Neuronal stem cell (in vitro differentiated cells): ENCODE measurements at places on chromosomes 7 and 10.

GRCh38 chr7:16235147-16236114 lies 185.9 kb downstream of the CRPPA start:
- no peak for DNase-seq

- no peak for DNase-seq
Observed at GRCh38 chr7:140714331-140715040, 18.0 kb downstream of the NDUFB2 start.

DNA sequence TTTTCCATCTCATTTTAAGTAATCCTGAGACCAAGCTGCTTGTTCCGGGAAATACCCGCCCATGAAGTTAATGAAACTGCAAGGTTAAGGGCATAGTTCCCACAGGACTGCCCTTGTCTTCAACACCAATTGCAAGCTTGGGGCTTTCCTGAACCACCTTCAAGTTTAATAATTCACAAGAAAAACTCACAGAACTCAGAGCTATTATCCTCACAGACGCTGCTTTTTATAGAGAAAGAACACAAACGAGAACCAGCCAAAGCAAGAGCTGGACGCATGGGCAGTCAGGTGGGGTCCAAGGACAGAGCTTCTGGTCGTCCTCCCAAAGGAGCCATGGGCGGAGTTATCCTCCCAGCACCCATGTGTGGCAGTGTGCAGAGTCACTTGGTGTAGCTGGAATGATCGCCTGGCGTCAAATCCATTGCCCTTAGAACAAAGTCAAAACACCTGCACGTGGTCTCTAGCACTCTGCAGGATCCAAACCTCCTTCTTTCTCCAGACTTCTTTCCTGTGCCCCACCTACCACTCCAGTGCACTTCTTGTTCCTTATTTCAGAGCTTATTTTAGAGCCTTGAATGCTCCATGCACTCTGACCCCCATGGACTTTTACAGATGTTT lies 56.7 kb downstream of the SNX10 start:
- no peak for DNase-seq

- DNase-seq = no peak
Observed at GRCh38 chr7:2388637-2388954, 14.8 kb upstream of the CHST12 start.

GRCh38 chr10:97096261-97097083 lies 89.3 kb downstream of the SLIT1 start:
- DNase-seq = no peak

DNA sequence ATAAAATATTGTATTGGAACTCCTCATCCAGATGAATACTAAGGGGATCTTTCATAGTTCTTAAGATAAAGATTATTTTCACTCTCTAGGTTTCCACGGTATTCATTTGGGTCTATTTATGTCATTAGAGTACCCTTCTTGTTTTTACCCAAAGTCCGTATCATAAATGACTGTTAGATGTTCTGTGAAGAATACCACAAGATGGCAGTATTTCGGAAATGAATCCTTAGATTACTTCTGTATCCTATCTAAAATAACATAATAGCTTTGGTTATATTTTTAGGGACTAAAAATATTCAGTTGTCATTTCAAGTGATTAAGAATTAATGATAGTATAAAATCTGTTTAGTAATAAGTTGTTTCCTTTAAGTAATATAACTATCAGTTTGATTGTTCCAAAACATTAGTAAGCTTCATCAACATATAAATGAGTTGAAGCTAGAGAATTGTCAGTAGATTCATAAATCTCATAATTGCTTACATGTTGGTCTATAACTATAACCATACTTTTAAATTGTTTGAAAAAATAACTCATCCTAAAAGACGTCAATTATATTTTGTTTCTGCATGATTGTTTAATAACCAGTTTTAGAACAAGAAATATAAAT lies 337.5 kb upstream of the KCND2 start:
- DNase-seq = peak; percentile 4

DNA sequence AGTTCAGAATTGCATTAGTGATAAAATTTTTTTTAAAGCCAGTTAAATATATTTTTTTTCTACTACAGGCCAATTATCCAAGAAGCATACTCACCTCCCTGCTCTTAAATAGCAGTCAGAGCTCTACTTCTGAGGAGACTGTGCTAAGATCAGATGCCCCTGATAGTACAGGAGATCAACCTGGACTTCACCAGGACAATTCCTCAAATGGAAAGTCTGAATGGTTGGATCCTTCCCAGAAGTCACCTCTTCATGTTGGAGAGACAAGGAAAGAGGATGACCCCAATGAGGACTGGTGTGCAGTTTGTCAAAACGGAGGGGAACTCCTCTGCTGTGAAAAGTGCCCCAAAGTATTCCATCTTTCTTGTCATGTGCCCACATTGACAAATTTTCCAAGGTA lies 119.1 kb downstream of the TRIM24 start:
- DNase-seq = no peak

DNA sequence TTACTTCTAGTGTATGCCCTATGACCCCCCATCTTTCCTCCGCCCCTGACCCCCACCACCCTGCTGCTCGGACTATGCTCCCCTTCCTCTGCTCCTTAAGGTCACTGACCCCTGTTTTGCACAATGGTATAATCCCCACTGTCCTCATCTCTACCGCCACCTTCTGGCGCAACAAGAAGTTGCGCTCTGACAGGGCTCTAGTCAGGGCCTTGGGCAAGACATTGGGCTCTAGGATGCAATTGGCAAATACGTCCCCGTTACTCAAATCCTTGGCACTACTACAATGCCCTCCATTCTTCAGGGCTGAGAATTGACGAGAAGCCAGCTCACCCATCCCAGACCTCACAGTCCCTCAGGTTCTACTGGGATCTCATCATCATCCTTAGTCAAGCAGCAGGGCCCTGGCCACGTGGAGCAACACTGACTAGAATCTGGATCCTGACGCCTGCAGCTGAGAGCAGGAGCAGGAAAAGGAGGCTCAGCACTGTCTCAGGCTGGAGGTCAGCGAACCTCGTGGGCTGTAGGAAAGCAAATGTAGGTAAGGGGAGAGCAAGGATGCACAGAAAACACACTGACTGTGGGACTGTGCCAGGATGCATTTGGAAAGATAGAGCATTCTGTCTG lies 10.6 kb downstream of the LRIT2 start:
- no peak for DNase-seq

DNA sequence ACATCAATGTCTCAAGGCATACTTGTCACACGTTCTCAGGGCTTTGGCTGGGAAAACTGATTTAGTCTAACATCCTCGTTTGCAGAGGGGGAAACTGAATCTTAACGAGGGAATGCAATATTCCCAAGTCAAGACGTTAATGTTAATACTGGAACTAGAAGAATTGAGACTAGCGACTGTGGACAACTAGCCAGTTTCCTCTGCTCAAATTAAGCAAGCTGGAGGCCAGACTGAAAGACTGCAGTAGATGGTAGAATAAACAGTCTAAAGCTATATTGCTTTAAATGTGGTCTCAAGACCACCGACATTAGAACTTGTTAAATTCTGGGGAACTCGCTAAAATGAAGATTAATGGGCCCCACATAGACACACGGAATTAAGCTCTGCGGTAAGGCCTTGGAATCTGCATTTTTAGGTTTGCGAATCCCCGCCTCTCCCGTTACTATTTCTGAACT lies 639 bp upstream of the TFAM start:
- no peak for DNase-seq

- DNase-seq = no peak
Observed at GRCh38 chr10:70131560-70131937, 1.1 kb downstream of the AIFM2 start.

- no peak for DNase-seq
Observed at GRCh38 chr7:94050046-94050445, 45.9 kb upstream of the BET1 start.

DNA sequence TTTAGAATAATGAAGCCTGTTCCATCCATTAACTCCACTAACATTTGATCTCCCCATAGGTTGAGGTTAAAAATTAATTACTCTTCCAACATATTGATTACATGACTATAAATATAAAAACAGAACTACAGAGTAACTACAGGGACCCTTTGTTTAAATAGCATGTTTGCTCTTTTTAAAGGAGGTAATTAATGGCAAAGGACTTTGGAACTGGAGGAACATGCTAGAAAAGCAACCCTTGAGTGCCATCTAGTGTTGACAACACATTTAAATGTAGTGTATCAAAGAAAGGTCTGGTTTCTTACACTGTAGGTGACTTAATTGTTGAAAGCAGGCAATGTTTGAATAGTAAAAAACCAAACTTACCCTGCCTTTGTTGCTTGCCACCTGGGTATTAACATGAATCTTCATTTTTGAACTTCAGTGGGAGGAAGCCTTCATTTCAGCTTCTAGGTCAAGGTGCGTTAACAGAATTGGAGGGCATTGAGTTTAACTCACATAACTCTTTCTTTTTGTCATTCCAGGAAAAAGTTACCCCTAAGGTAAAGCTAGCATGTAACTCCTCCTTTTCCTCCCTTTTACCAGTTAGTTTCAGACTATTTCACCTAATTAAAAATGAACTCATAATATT lies 52.6 kb upstream of the CAPZA2 start:
- DNase-seq = peak; percentile 48

DNA sequence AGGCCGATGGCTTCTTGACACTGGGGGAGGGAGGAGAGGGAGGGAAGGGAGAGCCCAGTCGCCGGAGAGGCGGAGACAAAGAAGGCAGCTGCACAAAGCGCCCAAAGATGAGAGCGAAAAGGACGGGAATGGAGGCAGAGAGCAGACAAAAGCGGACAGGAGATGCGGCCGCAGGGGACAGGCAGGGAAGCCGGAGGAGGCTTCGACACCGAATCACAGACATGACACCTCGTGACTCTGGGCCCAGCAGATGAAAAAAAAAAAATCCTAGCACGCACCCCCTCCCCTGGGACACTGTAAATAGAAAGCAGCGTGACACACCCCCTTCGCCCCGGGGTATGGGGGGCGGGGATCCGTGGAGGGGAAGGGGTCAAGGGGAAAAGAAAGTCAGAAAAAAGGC lies 976 bp downstream of the NAT16 start:
- DNase-seq = no peak

- DNase-seq = no peak
Observed at GRCh38 chr10:1209355-1209979, 153.3 kb downstream of the WDR37 start.

GRCh38 chr10:125248489-125248888 lies 88.1 kb upstream of the CTBP2 start:
- DNase-seq = no peak

- no peak for DNase-seq
Observed at GRCh38 chr10:123151737-123152135, 2.5 kb upstream of the BUB3 start.

DNA sequence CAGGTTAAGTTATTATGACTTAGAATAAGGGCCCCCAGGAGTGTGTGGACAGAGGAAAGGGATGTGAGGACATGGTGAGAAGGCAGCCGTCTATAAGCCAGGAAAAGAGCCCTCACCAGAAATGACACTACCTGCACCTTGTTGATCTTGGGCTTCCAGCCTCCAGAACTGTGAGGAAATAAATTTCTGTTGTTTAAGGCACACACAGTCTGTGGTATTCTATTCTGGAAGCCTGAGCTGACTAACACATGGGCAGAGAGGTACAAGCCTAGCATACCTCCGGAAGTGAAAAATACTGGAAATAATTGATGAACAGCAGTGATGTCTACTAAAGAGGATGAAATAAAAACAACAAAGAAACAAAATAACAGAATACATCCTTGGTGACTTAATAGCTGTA lies 46.1 kb upstream of the GRB10 start:
- DNase-seq = no peak

DNA sequence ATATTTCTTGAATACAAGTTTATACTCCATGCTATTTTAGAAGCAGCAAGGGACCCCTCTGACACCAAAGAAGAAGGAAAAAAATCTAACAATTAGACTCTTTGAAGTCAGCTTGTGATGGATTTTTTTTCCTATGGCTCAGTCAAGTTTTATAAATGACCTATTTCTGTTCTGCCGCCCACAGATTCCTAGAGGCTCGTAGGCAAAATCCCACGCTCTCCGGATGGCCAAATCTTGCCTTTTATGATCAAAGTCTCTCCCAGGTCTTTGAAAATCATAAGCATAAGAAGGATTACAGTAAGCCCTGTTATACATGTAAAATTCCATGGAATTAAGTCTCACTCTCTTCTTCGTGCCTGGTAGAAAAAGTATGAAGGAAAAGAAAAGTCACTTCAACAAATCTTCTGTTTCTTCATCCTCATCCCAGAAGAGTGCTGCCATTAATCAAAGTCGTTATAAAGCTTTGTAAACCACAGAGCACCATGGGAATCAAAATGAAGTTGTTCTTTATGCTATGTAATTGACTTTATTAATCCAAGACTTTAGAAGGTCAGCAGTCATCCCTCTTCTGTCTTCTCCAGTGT lies 33.1 kb downstream of the ASB13 start:
- no peak for DNase-seq

DNA sequence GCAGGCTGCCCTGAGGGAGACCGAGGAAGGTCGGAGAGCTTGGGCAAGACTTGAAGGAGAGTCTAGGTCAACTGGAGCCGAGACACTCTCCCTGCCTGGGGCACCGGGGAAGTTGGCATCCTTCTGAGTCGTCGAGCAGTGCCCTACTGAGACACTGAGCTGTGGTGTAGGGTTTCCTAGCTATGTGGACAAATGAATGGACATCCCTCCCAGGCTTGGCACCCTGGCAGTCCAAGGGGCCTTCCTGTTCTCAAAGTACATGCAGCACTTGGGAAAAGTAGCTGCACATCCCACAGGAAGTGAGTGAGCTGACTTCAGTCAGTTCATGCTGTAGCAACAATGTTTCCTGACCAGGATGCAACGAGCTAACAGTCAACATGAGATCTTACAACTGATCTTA lies 57.2 kb upstream of the INPP5A start:
- DNase-seq = no peak

DNA sequence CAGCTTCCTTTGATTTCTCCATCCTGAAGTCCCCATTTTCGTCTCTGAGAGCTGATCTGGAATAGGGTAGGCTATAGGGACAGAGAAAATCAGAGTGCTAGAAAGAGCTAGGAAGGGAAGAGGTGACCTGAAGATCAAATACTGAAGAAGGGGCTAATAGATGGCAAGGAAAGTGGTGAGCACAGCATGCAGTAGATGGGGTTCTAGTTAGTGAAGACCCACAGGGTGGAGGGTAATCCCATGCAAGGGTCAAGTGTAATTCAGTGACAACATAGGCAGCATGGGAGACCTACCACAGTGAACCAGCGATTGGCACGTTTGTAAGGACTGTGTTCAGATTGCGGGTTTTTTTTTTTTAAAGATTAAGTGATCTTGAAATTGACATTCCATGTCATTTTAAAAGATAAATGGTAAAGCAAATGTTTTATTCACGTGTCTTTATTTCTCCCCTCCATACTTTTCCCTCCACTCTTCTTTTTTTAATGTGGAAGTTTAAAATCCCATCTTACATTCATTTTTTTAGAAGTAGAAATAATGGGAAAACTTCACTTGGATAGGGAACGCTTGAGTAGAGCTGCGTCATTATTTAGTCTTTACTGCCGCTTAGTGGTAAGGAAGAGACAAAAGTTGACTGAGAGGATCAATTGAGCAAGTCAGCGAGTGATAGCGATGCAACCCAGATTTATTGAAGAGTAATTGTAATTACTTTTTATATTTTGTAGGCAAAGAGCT lies 21.0 kb upstream of the ABI1 start:
- peak; percentile 60 for DNase-seq

GRCh38 chr10:4011136-4011812 lies 226.3 kb upstream of the KLF6 start:
- no peak for DNase-seq

- no peak for DNase-seq
Observed at GRCh38 chr7:158743219-158743618, 38.6 kb upstream of the NCAPG2 start.

- DNase-seq = no peak
Observed at GRCh38 chr10:52738951-52739350, 33.6 kb downstream of the MBL2 start.
